Cortex of kidney (tissue), 1 donor: ENCODE measurements at places on chromosomes 2 and 18.

- DNase-seq: no peak
These were observed 86.9 kb downstream of the RDH14 start for GRCh38 chr2:18473241-18474181.

- DNase-seq: no peak
These were observed 59.1 kb downstream of the NCK2 start for GRCh38 chr2:105803773-105804172.

- no peak for DNase-seq
These were observed 1.9 kb upstream of the ZC3H15 start for GRCh38 chr2:186484062-186484735.

DNA sequence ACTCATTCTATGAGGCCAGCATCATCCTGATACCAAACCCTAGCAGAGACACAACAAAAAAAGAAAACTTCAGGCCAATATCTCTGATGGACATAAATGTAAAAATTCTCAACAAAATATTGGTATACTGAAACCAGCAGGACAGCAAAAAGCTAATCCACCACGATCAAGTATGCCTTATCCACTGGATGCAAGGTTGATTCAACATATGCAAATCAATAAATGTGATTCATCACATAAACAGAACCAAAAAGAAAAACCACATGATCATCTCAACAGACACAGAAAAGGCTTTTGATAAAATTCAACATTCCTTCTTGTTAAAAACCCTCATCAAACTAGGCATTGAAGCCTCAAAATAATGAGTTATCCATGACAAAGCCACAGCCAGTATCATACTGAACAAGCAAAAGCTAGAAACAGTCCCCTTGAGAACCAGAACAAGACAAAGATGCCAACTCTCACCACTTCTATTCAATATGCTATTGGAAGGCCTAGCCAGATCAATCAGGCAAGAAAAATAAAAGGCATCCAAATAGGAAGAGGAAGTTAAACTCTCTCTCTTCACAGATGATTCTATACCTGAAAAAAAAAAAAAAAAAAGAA, 45.3 kb downstream of the RTTN start:
- no peak for DNase-seq

GRCh38 chr2:105797298-105797819, 52.6 kb downstream of the NCK2 start:
- DNase-seq: no peak

DNA sequence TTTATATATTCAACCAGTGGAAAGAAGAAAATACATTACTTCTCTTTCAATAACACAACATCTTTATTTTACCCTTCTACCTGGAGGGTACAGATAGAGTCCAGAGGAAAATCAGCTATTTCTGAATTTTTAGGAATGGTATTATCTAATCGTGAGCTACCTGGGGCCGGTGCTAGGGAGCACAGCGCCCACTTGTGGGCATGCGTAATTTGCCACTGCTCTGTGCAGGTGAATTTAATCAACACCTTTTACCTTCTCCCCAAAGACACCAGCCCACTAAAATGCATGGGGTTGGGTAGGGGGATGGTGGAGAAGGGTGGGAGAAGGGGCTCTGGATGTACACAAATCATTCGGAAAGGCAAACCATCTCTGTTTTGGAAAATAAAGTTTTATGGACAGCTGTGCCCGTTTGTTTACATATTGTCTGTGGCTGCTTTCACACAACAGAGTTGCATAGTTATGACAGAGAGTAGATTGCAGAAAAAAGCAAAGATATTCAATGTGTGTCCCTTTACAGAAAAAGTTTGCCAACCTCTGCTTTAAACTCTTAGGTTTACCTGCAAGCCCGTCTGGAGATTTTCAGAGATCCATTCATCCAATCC, 51.5 kb upstream of the DCC start:
- DNase-seq: no peak

DNA sequence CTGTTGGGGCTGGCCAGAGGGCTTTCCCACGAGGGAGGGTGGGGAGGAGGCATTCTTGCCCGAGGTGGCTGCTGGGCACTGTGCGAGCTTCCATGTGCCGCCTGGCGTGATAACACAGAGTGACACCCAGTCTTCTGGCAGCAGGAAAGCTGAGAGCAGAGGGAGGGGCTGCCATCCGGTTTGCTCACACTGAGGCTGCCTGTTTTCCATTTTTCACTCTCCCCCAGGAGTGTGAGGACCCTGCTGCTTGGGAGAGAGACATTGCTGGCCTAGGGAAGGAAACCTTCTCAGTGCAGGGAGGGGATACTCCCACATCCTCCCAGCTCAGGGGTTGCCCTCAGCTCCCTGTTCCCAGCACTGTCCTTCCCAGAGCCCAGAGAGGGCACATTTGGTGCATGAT, 73.1 kb downstream of the INHBB start:
- no peak for DNase-seq

DNA sequence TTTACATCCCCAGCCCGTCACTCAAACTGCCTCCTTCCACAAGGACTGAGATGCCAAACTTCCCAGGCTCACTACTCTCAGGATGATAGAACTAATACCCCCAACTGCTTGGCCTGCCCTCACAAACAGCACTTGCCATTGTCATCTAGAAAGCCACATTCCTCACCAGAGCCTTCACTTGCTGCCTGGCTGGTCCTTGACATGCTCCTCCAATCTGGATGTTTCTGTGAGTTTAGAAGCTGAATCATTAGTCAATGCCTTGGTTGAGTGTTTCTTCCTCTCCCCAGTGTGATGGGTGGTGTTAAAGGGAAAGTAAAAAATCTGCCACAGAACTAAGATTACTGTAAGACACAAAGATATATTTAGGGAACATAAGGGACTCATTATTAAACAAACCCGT, 52.5 kb downstream of the MARCHF4 start:
- DNase-seq: no peak
